Tibial nerve (tissue), 4 donors: ENCODE measurements at places on chromosomes 3 and 15. TPM values are rescaled to one million over a fixed set of nuclear protein-coding genes. Genes with fewer than 3 reads are reported as not detected.

DNA sequence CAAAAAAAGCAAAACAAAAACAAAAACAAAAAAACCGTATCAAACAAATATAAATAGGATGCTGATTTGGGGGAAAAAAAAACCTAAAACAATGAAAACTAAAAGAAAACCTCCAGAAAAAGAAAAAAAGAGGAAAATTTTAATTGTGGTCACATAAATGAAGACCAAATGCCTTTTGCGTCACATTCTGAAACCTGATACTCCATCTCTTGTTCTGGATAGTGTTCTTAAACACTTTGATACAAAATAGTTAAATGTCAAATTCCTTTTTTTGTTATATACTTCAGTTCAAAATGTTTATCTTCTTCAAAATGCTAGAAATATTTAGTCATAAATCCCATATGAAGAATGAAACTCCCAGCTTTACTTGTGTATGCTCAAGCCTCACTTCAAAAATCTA lies 31.0 kb downstream of the COPS2 start:
- no peak for DNase-seq

DNA sequence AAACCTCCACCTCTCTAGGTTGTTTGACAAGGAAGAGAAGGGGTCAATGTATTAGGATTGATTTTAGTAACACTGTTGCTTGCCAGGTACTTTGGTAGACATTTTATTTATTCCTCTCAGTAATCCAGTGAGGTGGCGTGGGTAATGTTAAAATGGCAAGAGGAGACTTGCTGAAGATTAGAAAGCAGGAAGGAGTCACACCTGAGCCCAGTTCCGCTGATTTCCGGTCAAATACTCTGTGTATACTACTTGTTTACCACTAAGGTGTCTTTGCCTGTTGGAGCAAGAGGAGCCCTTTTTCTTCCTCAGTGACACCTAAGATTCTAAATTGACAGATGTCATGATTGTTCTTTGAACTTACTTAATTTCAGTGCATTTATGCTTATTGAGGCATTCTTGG lies 1.7 kb downstream of the OXNAD1 start:
- no peak for DNase-seq

- DNase-seq = no peak
These were observed 984 bp upstream of the DUT start for GRCh38 chr15:48330105-48330785.

The CLDN16 gene
- not detected for total RNA-seq

GRCh38 chr15:45385590-45385989 lies 7.2 kb upstream of the GATM start:
- no peak for DNase-seq

The MUSTN1 gene
- 70.1 TPM for total RNA-seq

The SLC51B gene
- total RNA-seq = not detected

The TNK2 gene
- total RNA-seq = 81.9 TPM

The ARGFX gene
- not detected for total RNA-seq

The BNIP2 gene
- 187 TPM for total RNA-seq

DNA sequence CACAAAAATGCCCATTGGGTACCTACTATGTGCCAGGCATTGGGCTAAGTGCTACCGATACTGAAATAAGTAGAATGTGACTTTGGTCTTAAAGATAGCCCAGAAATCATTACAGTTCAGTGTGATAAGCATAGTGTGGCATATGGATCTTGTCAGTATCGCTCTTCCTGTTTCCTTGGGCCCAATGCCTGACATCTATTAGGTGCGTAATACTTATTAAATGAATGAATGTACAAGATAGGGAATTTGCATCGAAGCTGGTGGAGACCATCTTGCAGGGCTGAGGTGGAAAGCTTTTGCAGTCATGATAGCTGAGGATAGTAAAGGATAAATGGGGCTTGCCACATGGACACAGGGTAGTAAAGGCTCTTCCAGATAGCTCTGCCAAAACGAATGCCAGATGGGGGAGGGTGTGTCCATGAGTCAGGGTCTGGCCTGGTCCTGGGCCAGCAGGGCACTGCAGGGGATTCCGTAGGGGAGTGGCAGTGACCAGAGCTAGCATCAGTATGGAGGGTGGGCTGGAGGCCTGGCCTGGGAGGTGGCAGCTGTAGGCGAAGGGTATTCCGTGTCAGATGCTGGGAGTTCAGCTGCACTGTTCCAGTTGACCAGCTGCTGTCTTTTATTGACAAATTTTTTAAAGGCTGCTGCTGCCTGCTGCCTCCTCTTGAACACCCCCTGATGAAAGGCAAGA lies 23.5 kb downstream of the TSEN2 start:
- no peak for DNase-seq

The KBTBD8 gene
- total RNA-seq = 4.8 TPM

- no peak for DNase-seq
These were observed 52.1 kb downstream of the TFG start for GRCh38 chr3:100761211-100761942.

GRCh38 chr15:63506537-63507035 lies 2.2 kb downstream of the USP3 start:
- DNase-seq = no peak

GRCh38 chr3:131283862-131284261 lies 97.7 kb upstream of the NUDT16 start:
- DNase-seq = no peak

The MOBP gene
- 0.20 TPM for total RNA-seq

DNA sequence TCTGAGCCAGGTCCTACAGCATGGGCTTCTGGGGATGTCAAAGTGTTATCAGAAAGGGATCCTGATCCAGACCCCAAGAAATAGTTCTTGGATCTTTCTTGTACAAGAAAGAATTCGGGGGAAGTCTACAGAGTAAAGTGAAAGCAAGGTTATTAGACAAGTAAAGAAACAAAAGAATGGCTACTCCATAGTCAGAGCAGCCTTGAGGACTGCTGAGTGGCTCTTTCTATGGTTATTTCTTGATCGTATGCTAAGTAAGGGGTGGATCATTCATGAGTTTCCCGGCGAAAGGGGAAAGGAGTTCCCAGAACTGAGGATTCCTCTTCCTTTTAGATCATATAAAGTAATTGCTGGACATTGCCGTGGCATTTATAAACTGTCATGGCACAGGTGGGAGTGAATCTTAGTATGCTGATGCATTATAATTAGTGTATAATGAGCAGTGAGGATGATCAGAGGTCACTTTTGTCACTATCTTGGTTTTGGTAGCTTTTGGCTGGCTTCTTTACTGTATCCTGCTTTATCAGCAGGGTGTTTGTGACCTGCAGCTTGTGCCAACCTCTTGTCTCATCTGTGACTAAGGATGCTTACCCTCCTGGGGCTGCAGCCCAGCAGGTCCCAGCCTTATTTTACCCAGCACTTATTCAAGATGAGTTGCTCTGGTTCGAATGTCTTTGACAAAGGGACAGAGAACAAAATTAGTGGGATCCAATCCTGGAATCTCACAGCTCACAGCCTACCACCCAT lies 41.0 kb downstream of the CRYGS start:
- no peak for DNase-seq

The CCR9 gene
- total RNA-seq = 0.78 TPM

The LHFPL4 gene
- total RNA-seq = not detected

DNA sequence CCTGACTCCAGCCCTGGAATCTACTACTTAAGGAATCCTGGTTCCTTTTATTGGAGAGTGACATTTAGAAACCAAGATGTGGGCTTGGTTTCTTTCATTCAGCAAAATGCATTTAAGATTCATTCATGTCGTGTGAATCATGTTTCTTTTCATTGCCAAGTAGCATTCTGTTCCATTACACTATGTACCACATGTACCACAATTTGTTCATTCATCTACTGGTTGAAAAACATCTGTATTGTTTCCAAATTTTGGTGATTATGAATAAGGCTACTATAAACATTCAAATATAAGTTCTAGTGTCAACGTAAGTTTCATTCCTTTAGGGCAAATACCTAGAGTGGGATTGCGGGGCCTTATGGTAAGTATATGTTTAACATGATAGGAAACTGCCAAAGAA lies 264.2 kb downstream of the VPS13C start:
- no peak for DNase-seq

DNA sequence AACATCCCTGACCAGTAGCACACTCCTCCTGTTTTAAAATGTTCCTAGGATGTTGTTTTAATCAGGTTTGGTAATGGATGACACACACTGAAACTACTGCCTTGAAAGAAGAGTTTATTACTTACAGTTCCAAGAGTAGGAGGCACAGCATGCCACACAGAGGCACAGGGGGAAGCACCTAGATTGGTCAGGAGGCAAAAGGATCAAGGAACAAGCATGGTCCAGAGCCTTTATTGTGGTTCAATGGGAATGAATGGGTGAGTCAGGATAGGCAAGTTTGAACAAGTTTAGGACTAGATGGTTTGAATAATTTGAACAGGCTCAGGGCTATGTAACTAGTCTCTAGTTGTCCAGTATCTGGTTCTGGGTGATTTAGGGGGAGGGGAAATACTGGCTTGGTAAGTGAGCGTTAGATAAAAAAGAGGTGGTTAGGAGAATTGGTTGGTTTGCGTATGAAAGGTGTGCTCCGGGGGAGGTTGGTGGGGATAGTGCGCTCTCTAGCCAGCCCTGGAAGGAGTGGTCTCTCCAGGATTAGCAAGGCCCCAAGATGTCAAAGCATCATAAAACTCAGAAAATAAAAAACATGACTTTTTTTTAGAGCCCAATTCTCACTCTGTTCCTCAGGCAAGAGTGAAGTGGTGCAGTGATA lies 35.1 kb downstream of the TMOD3 start:
- no peak for DNase-seq

- no peak for DNase-seq
These were observed 314.0 kb upstream of the THBS1 start for GRCh38 chr15:39266890-39267289.

The CFAP20DC gene
- 1.5 TPM for total RNA-seq

GRCh38 chr3:102916532-102916931 lies 481.7 kb downstream of the ZPLD1 start:
- DNase-seq = no peak

GRCh38 chr3:103976931-103977339 lies 1389.8 kb upstream of the ALCAM start:
- DNase-seq = no peak
